ENCODE measurements at places on chromosomes 12 and 14.

- DNase-seq, result no peak
Measured at GRCh38 chr12:5520831-5521230, 88.9 kb downstream of the NTF3 start.

DNA sequence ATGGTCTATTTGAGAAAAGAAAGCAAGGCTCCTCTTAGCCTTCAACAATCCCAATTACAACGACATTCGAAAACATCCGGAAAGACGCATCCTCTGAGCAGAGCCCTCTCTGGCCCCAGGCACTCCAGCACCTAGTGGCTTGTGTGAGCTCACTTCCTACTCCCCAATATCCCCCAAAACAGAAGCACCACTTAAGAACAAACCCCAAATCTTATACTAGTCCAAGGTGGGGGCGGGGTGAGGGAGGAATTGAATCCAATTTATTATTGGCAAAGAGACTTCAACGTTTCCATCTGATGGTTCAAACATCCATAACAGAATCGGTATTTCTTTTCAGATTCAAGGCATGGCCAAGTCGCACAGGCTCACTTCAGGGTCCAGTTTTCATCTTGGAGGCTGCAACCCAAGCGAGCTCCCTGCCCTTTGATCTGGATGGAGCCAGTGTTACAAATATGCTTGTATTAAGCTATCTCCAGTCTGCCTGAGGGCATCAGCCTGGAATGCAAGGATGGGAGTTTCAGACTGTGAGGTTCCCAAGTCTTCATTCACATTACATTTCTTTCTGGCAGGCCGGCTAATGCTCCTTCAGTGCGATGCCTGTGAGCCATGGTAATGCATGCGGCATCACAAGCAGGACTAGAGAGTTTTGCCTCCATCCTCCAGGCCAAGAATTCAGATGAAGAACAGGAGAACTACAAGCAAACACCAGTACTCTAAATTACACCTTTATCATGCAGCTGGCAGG, 132.5 kb upstream of the FOXN3 start:
- no peak for DNase-seq

DNA sequence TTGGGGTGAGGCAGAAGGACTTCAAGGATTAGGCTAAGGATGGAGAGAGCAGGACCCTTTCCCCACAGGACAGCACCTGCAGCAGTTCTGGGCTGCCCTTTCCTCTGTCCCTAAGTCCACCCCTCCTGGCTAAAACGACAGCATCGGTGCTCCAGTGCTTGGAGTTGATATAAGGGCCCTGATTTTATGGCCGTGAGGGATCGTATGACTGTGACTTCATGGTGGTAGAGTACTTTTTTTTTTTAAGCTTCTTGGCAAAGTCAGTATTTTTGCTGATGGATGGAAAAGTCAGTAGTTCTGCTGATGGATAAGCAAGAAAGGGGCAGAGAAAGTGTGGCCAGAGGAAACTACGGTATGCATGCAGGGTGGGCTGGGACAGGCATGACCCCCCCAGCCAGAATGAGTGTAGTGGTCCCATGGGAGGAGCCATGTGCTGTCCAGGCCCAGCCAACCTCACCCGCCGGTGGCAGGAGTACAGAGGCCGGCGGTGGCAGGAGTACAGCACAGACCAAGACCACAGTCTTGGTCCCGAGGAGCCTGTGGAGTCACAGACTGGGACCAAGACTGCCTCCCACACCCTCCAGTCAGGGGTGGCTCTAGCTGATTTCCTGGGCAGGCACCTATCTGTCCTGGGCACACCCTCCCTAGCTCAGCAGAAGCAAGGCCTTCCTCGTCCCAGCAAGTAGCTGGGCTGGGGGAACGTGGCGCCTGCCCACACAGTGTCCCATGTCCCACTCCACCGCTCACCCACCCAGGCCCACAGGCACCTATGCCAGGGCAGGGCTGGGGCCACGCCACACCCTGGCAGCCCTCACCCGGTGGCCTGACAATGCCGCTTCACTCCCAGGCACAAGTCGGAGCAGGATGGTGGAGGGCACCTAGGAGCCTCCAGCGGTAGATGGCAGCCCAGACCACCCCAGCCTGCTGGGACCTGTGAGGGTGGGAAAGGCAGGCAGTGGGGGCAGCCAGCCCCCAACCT, 46.3 kb downstream of the CCDC88C start:
- no peak for DNase-seq

- no peak for DNase-seq
Measured at GRCh38 chr12:73678335-73678734, 859.3 kb upstream of the ATXN7L3B start.

DNA sequence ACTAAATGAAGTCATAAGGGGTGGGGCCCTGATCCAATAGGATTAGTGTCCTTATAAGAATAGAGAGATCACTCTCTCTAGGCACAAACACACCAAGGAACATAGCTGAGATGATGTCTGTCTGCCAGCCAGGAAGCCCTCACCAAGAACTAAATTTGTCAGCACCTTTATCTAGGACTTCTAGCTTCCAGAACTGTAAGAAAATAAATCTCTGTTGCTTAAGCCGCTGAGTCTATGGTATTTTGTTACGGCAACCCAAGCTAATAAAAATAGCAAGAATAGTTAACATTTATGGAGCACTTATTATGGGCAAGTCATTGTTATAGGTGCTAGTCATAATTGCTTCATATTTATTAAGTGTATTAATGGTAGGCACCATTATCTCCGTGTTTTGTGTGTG, 249.6 kb downstream of the MSRB3 start:
- no peak for DNase-seq

GRCh38 chr12:95380997-95381786, 92.8 kb upstream of the METAP2 start:
- no peak for DNase-seq

GRCh38 chr12:99009654-99010296, 364.7 kb downstream of the APAF1 start:
- no peak for DNase-seq

GRCh38 chr12:49944718-49945117, 5.8 kb upstream of the AQP2 start:
- no peak for DNase-seq

GRCh38 chr12:27808841-27809240, 28.8 kb upstream of the MANSC4 start:
- no peak for DNase-seq

DNA sequence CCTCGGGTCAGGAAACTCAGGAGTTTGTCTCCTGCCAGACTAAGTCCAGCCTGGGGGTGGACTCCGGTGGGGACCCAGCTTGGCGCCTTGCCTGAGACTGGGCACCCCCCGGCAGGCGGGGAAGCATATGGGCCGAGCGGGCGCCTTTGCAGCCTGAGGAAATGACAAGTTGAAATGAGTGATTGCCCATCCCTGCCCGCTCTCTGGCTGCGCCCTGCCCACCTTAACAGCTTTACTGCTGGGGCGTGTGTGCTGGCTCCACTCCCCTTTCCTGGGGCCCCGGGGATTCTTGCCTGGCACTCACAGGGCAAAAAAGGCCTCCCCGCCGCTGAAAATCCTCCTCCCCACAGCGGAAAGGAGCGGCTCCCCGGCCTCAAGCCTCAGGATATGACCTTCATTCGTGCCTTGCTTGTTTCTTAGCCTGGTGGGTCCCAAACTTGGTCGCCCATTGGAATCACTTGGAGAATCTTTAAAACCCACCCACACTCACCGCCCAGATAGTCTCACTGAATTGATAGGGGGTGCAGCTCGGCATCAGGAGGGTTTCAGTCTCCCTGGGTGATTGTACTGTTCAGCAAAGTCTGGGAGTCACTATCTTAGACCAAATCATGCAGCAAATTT, 1.5 kb downstream of the RFLNA start:
- no peak for DNase-seq

DNA sequence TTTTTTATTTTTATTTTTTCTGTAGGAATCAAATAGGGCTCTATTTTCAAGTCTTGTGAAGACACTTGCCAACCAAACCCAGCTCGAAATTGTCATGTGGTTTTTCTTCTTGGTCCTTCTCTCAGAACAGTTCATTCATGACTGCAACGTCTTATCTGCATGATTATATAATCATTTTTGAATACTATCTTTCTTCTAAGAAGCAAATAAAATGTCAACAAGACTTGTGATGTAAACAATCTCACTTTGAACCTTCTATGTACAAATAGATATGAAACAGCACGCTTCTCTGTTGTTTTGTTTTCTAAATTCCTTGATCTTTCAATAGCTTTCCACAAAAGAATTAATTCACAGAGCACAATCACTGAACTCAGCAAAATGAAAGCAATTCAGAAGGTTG, 320.7 kb downstream of the SOX5 start:
- DNase-seq, result no peak

DNA sequence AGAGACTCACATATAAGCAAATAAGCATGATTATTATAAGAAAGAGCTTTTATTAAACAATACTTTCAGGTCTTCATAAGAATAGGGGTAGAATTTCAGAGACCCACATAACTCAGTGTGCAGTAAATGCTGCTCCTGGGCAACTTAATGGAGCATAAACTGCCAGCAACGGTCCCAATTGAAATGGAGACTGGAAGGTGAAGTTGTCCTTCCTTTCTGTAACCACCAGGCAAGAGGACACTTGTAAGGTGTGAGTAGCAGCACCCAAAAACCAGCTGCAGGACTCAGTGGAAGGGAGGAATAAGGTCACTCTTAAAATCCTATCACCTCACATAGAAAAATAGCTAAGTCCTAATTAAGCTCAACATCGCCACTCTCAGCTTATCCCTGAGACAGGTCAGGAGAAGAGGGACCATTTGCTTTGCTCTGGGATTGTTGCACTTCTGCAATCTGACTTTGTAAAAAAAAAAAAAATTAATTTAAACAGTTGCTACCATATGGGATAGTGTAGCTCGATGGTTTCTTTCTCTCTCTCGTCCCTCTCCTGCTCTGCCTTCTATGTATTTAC, 22.7 kb upstream of the LTA4H start:
- no peak for DNase-seq

- no peak for DNase-seq
Measured at GRCh38 chr12:47321436-47321835, 241.7 kb upstream of the AMIGO2 start.

DNA sequence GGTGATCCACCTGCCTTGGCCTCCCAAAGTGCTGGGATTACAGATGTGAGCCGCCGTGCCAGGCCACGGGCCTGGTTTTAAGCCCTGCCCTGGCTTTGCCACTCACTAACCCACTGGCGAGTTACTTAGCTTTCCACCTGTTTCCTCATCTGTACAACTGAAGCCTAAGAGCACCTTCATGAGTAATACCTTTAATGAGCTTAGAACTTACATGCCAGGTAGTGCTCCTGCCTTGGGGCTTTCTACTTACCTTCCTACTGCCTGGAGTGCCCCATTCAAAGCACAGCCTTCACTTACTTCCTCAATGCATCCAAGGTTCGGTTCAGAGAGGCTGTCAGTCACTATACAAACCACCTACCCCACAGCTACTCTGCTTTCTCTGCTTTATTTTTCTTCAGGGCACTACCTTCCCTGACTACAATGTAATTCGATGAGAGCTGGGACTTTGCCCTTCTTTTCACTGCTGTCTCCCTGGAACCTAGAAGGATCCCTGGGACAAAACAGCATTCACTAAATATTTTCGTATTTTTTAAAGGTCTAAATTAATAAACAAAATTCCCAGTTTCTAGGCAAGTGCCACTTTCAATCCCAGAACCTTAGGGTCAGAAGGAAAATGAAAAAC, 13.8 kb downstream of the ZCCHC8 start:
- no peak for DNase-seq

- no peak for DNase-seq
Measured at GRCh38 chr12:124610021-124610612, 42.7 kb upstream of the NCOR2 start.

- DNase-seq, result no peak
Measured at GRCh38 chr12:129676411-129676810, 227.4 kb downstream of the TMEM132D start.

GRCh38 chr12:39369756-39370155, 73.2 kb downstream of the KIF21A start:
- no peak for DNase-seq

DNA sequence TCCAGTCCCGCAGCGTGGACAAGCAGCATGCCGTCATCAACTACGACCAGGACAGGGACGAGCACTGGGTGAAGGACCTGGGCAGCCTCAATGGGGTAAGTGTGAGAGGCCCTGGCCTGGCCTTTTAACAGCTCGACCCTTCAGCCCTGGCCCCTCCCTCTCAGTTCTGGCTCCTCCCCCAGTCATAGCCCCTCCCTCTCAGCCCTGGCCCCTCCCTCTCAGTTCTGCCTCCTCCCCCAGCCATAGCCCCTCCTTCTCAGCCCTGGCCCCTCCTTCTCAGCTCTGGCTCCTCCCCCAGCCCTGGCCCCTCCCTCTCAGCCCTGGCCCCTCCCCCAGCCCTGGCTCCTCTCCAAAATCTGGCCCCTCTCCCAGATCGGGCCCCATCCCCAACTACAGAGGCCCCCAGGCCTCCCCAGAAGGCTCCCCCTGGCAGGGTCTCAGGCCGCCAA, 11.2 kb downstream of the CEP170B start:
- DNase-seq, result no peak

GRCh38 chr14:22793976-22794375, 21.3 kb downstream of the SLC7A7 start:
- no peak for DNase-seq

DNA sequence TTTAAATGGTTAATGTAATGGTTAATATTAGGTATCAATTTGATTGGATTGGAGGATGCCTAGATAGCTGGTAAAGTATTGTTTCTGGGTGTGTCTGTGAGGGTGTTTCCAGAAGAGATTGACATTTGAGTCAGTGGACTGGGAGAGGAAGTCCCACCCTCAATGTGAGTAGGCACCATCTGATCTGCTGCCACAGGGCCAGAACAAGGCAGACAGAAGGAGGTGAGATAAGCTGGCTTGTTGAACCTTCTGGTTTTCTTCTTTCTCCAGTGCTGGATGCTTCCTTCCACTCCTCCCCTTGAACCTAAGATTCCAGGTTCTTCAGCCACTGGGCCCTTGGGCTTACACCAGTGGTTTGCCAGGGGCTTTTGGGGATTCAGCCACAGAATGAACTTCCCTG, 756.5 kb upstream of the LRFN5 start:
- DNase-seq, result no peak

GRCh38 chr12:108722992-108723766, 8.1 kb downstream of the CORO1C start:
- DNase-seq, result no peak

DNA sequence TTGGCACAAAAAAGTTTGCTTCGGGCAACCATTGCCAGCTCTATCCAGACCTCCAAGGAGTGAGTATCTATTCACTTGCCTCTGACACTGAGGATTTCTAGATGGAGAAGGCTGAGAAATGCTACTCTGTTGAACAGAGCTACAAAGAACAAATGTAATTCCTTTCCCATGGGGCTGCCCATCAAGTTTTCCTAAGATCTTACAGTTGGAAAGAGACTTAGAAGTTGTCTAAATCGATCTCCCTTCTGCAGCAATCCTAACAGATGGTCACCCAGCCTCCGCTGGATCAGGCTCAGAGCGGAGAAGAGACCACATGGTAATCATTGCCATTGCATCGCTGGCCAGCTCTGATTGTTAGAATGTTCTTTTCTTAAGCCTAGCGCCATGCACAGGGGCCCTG, 110.1 kb upstream of the BCL2L14 start:
- DNase-seq, result no peak

GRCh38 chr12:55716582-55716957, 724 bp downstream of the BLOC1S1 start:
- no peak for DNase-seq

- no peak for DNase-seq
Measured at GRCh38 chr14:104119119-104119487, 19.3 kb upstream of the KIF26A start.

- DNase-seq, result no peak
Measured at GRCh38 chr12:18158774-18159557, 69.0 kb upstream of the RERGL start.

- peak; percentile 43 for DNase-seq
Measured at GRCh38 chr14:104550861-104551728, 28.5 kb upstream of the C14orf180 start.
